Gastrocnemius medialis (tissue), 4 donors: ENCODE measurements at places on chromosomes 16 and 17.

GRCh38 chr17:40038882-40039513 lies 15.2 kb downstream of the MED24 start:
- DNase-seq = peak; percentile 82
- peaks cover 34% of the 10 kb centered on the region for H3K36me3 ChIP-seq
- H3K27ac ChIP-seq = peak overlapping the region; percentile 78
- H3K4me3 ChIP-seq = no peak overlapping the region
- peaks cover 26% of the 10 kb centered on the region for H3K4me1 ChIP-seq
- H3K27me3 ChIP-seq = no peaks in the 10 kb centered on the region

DNA sequence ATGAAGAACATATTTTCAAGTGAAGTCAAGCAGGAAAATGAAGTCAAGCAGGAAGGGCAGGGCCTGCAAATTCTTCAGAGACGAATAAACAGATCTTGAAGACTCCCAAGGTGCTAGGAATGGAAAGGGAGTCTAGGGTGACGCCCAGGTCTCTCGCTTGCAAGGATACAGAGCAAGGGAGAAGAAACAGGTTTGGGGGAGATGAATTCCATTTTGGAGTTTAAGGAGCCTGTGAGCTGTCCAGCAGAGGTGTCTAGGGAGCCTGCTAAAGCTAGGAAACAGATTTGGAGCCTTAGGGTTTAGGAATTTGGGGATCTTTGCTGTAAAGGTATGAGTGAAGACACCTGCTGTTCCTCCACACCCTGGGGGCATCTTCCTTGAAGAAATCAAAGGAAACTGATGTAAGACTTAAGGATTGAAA lies 2.0 kb upstream of the UNKL start:
- no peak overlapping the region for H3K4me3 ChIP-seq
- H3K27ac ChIP-seq = no peak overlapping the region
- DNase-seq = no peak
- peaks cover 8% of the 10 kb centered on the region for H3K36me3 ChIP-seq
- no peaks in the 10 kb centered on the region for H3K27me3 ChIP-seq

- peaks cover 4% of the 10 kb centered on the region for H3K36me3 ChIP-seq
- H3K4me1 ChIP-seq = peaks cover 6% of the 10 kb centered on the region
- DNase-seq = no peak
- H3K4me3 ChIP-seq = peak overlapping the region; percentile 94
- peak overlapping the region; percentile 45 for H3K27ac ChIP-seq
Observed at GRCh38 chr16:2429771-2430663, 770 bp downstream of the CCNF start.

DNA sequence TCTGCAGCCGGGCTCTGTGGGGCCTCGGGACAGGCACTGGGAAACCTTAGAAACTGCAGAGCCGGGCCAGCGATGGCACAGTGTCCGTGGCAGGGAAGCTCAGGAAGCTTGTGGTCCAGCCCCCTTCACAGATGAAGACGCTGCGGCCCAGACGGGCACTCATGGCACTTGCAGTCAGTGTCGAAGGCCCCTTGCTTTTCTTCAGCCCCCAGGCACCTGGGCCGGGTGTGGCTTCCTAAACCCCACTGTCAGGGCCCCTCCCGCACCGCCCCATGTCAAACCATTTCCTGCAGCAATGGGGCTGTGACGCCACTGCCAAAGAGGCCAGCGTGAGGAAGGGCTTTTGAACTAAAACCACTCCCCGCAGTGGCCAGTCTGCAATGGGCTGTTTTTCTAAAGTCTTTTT lies 164.0 kb downstream of the LAT start:
- no peaks in the 10 kb centered on the region for H3K36me3 ChIP-seq
- H3K27ac ChIP-seq = no peak overlapping the region
- no peak overlapping the region for H3K4me3 ChIP-seq
- H3K27me3 ChIP-seq = no peaks in the 10 kb centered on the region
- H3K4me1 ChIP-seq = no peaks in the 10 kb centered on the region

GRCh38 chr16:65279576-65279975 lies 157.7 kb upstream of the CDH11 start:
- H3K4me1 ChIP-seq = no peaks in the 10 kb centered on the region
- H3K36me3 ChIP-seq = no peaks in the 10 kb centered on the region
- no peak overlapping the region for H3K4me3 ChIP-seq
- no peak overlapping the region for H3K27ac ChIP-seq

DNA sequence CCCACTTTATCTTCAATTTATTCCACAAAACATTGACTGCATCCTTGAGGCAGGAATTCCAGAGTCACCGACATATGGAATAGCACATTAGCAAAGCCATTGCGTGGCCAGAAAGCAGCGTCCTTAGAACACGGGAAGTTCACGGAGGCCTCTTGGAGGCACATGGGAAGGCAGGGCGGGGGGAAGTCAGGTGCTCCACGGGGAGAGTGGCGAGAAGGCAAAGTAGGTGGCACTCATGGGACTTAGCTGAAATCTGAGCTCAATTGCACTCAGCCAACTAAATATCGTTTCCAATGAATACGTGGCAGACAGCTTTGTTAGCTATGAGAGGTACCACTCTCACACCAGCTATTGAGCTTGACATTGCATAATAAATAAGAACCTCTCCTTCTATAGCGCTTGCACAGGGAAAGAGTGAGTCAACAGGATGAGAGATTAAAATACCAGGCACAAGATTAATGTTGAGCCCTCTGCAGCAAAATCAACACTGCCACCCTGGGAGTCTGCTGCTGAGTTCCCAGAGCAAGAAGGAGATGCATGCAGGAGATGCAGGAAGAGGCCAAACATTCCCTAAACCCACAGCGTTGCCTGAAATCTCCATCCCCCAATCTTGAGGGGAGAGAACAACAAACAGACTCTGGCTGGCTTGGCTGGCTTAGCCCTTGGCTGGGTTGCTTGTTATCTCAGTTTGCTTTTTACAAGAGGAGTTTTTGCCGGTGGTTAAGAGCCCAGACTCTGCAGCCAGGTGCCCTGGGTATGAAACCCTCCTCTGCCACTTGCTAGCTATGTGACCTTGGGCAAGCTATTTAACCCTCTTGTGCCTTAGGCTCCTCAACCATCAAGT lies 28.8 kb downstream of the ABCC12 start:
- H3K4me1 ChIP-seq = peaks cover 26% of the 10 kb centered on the region
- H3K4me3 ChIP-seq = no peak overlapping the region
- peak overlapping the region; percentile 65 for H3K27ac ChIP-seq
- DNase-seq = peak; percentile 24

- no peak for DNase-seq
- no peak overlapping the region for H3K4me3 ChIP-seq
- no peaks in the 10 kb centered on the region for H3K4me1 ChIP-seq
- no peak overlapping the region for H3K27ac ChIP-seq
Observed at GRCh38 chr16:17511340-17511739, 40.6 kb upstream of the XYLT1 start.

GRCh38 chr17:29250666-29251065 lies 4.0 kb downstream of the CRYBA1 start:
- H3K27ac ChIP-seq = no peak overlapping the region
- no peak for DNase-seq
- H3K27me3 ChIP-seq = no peaks in the 10 kb centered on the region

DNA sequence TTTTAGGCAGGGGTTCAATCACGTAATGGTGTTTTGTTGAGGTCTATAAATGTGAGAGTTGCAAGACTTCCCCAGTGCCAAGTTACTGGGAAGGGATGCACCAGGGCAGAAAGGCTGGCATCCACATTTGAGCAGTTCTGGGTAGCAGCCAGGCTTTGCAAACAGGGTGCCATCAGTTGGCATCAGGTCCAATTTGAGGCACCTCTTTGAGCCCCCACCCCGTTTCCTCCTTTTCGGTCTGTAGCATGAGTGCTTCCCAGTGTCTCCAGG lies 142.6 kb upstream of the CACNG5 start:
- no peak for DNase-seq
- H3K36me3 ChIP-seq = peaks cover 15% of the 10 kb centered on the region
- H3K4me3 ChIP-seq = no peak overlapping the region
- no peaks in the 10 kb centered on the region for H3K4me1 ChIP-seq

DNA sequence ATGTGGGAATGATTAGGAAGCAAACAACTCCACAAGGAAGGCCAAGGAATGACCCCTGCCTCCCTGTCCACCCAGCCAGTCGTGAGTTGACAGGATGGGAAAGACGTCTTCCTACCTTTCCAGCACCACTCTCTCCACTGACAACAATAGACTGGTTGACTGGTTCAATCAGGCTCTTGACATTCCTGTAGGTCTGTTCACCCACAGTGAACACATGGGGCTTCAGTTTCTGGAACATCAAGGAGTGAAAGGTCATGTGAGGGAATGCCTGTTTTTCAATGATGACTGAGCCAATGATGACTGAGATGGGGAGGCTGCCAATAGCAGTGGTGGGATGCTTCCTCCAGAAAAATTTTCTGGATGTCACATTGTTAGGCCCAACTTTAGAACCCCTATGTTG lies 9.6 kb downstream of the MYO19 start:
- no peaks in the 10 kb centered on the region for H3K4me1 ChIP-seq
- H3K27ac ChIP-seq = no peak overlapping the region
- H3K27me3 ChIP-seq = no peaks in the 10 kb centered on the region
- no peak overlapping the region for H3K4me3 ChIP-seq
- DNase-seq = no peak
- H3K36me3 ChIP-seq = peaks cover 53% of the 10 kb centered on the region

DNA sequence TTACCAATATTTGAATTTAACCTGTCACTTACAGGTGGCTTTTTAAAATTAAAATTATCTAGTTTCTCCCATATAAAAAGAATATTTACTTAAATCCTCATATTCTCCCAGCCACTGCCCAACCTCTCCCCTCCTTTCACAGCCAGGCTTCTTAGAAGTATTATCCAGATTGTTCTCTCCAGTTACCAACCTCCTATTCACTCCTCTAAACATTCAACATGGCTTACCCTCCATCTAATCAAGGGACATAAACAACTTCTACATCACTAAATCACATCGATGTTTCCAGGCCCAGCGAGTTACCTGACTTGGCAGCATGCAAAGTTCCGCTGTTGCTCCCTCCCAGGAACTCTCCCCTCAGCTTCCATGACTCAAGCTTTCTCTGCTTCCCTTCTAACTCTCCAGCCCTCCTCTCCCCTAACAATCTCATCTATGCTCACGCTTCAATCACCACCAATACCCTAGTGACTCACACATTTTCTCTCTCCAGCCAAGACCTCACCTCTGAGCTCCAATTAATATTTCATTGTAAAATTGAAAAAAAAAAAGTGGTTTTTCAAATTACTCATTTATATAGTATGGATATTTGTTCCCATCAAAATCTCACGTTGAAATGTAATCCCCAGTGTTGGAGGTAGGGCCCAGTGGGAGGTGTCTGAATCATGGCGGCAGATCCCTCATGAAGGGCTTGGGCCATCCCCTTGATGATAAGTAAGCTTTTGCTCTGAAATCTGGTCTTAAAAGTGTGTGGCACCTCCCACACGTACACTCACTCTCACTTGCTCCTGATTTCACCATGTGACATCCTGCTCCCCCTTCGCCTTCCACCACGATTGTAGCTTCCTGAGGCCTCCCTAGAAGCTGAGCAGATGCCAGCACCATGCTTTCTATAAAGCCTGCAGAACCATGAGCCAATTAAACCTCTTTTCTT lies 88.5 kb downstream of the HELZ start:
- H3K27ac ChIP-seq = no peak overlapping the region
- no peaks in the 10 kb centered on the region for H3K27me3 ChIP-seq
- DNase-seq = no peak
- H3K4me3 ChIP-seq = no peak overlapping the region
- H3K4me1 ChIP-seq = peaks cover 4% of the 10 kb centered on the region

GRCh38 chr17:37829592-37830123 lies 84.8 kb upstream of the HNF1B start:
- H3K4me1 ChIP-seq = no peaks in the 10 kb centered on the region
- H3K36me3 ChIP-seq = no peaks in the 10 kb centered on the region

DNA sequence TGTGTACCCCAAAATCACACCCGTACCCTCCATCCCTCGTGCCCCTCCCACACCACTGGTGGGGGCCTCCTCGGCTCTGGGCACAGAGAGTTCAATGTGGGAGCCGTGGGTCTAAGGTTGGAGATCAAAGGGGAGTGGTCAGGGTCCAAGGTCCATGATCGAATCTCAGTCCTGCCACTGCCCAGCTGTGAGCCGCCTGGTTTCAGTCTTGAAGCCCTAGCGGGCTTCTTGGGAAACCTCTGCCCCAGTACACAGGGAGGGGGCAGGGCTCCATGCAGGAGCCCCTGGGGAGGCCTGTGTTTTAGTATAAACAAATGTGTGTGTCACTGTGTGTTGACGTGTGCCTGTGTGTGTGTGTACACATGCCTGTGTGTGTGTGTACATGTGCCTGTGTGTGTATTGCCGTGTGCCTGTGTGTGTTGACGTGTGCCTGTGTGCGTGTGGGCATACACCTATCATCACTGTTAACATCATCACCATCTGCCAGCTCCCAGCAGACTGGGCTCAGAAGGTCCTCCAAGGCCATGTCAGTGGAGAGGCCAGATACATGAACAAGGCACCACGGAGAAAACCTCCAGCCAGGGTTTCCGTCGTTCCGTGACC lies 26.5 kb upstream of the ZNF469 start:
- H3K4me1 ChIP-seq = no peaks in the 10 kb centered on the region
- H3K27me3 ChIP-seq = no peaks in the 10 kb centered on the region
- no peak for DNase-seq
- H3K27ac ChIP-seq = no peak overlapping the region
- H3K36me3 ChIP-seq = no peaks in the 10 kb centered on the region

GRCh38 chr17:42189651-42189965 lies 4.4 kb upstream of the HCRT start:
- H3K27ac ChIP-seq = no peak overlapping the region
- no peak for DNase-seq
- no peaks in the 10 kb centered on the region for H3K27me3 ChIP-seq
- no peak overlapping the region for H3K4me3 ChIP-seq

DNA sequence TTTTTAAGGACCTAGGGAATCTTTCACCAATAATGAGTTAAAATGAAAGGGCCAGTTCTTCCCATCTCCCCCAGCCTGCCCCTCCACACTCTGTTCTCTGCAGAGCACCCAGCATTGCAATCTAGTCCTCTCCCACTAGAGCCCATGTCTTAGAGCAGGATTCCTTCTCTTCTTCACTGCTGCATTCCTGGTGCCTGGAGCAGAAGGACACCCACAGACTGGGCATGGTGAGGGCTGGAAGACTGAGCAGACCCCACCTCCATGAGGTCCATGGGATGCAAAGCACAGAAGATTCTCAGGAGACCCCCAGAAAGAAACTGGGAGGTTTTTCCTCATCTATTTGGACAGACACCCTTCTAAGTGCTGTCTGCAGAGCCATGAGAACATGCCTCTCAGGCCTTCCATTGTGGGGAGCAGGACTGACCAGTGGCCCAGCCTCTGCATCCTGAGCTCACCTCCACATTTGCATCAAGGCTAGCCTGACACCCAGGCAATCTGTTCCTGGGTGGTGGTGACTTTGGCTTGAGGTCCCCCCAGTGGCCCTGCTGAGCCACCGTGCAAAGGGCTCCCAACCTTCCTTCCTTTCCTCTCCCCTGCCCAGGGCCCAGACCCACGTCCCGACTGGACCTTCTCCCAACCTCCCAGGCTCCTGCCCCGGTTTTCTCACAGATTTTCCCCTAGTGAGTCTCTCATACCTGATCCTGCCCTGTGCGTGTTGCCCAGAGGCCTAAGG lies 74.2 kb upstream of the ZNF469 start:
- no peaks in the 10 kb centered on the region for H3K36me3 ChIP-seq
- H3K27ac ChIP-seq = no peak overlapping the region
